MM.1S (cell line): ENCODE measurements at places on chromosomes 6 and 20.
A peak's percentile ranks its signal among the peaks of the same experiment; 100 is the strongest.

DNA sequence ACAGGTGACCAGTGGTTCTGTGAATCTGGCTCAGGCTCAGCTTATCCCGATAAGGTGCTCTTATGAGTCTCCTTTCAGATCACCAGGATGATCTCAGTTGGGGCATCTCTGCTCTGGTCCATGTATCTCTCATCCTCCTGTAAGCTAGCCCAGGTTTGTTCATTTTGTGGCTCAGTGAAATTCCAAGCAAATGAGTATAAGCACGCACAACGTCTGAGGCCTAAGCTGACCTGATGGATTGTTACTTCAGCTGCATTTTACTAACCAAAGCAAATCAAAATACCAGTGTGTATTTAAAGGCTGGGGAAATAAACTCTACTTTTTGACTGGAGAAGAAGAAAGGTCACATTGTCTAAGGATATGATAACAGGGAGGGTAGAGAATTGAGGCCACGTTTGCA lies 551.0 kb upstream of the BTBD3 start:
- no peak for DNase-seq

DNA sequence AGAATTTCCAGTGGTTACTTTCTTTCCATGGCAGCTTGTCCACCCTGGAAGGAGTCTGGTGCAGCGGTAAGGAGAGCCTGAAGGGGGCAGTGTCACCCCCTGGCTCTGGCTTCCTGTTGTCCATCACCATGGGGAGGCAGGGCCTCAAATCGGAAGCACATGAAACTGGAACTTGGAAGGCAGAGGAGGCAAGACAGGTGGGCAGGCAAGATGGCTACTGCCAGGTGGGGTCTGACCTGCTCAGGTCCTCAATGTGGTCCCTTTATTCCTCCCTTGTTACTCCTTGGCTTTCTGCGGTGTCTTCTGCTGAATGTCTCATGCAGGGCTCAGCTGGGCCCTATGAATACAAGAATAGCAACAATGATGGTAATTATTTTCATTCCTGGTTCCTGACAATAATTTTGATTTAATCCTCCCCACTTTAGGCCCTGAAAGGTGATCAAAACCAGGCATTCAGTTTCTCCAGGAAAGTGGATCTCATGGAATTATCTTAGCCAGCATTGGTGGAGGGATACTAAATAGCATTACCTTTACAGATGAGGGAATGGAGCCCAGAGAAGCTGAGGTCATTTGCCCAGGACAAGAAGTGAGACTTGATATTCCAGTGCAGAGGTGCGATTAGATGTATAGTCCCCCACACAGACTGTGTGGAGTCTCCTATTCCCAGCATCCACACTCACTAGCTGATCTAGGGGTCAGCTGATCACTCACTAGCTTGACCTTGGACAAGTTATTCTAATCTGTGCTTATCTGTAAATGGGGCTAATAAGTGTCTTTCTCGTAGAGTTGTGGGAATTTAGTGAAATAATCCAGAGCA lies 17.6 kb upstream of the SNAI1 start:
- peak; percentile 32 for DNase-seq

GRCh38 chr20:63342561-63343459 lies 18.3 kb downstream of the CHRNA4 start:
- DNase-seq, result no peak

GRCh38 chr6:145063091-145063490 lies 672.2 kb downstream of the EPM2A start:
- no peak for DNase-seq
